Vagina (tissue), 2 donors: ENCODE measurements at places on chromosomes 16 and 17.

GRCh38 chr17:42155614-42156045 lies 841 bp upstream of the RAB5C start:
- DNase-seq = no peak

DNA sequence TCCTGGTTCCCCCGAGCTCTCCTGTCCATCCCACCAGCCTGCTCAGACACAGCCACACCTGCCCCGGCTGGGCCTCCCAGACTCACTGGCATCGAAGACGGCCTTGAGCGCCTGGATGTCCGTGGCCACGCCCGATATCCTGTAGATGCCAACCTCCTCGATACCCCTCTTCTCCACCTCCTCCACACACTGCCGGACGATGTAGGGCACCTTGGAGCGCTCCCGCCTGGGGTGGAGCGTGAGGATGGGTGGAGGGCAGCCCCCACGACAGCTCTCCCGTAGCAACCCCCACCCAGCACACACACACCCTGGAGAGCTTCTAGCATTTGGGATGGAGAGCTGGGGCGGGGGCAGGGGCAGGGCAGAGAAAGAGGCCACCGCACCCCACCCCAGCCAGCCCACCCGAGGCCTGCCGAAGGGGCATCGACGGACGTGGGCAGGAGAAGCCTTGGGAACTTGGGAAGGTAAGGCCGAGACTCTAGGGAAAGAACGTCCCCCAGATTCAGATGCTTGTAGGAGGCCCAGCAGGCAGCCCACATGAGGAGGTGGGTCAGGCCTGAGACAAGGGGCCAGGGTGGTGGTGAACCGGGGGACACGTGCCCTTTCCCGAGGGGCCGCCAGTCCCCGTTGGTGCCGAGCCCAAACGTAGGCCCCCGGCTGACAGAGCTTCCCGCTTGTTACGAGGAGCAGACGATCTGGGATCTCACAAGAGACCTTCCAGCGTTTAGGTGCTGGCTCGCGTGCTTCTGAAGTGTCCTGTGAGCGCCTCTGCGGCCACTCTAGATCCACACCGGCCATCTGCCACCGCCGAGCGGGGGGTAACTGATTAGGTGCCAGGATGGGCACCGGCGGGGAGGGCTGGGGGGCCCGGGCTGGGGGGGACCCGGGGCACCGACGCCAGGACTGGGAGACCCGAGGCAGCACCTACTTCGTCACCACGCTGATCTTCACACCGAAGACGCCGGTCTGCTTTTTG lies 15.1 kb downstream of the TIMM22 start:
- no peak for DNase-seq

DNA sequence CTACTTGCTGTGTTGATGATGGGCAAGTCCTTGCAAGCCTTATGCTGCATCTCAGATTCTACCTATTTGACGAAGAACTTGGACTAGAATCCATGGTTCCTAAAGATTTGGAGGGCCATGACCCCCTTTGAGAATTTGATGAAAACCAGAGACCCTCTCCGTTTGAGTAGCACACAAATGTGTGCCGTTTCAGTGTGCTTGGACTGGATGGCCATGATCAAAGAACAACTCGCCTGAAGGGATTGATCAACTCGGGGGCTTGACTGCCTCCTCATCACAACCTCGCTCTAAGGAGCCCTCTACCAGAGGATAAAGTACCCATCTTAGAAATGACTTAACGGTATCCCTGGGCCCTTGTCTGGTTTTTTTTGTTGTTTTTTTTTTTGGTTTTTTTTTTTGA lies 2.8 kb upstream of the ANKFY1 start:
- DNase-seq = no peak

GRCh38 chr16:83847371-83848225 lies 39.8 kb downstream of the HSBP1 start:
- DNase-seq = no peak

DNA sequence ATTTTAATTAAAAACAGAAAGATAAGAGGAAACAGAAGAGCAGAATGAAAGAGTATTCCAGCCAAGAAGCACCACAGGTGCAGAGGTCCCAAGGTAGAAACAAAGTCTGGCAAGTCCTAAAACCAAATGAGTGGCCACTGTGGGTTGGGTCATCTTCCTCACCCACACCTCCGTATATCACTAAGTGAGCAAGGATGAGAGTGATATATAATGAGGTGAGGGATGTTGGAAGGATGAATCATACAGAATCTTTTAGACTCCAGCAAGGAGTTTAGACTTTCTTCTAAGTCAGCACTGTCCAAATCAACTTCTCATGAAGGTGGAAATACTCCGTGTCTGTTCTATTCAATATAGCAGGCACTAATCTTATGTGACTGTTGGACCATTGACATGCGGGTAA lies 70.8 kb downstream of the SHISA9 start:
- no peak for DNase-seq

GRCh38 chr16:27080895-27081294 lies 14.2 kb downstream of the C16orf82 start:
- DNase-seq = no peak

GRCh38 chr16:3846595-3847091 lies 33.9 kb downstream of the CREBBP start:
- DNase-seq = no peak

- DNase-seq = no peak
These were observed 136.4 kb upstream of the TMEM97 start for GRCh38 chr17:28182559-28182958.

DNA sequence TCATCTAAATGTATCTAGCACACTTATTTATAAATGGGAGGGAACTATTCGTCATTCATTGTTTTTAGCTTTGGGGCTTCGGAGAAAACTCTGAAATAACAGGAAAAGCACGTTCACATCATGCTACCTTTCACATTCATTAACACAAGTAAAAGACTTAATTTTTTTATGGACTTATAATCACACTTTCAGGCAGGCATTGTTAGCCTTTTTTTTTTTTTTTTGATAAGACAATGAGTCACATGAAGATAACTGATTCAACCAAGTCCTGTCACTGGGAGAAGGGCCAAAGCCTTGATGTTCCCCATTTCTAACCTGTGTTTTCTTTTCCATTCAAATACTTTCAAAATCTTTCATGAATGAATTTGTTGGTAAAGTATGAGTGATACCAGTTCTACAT lies 631.3 kb upstream of the CA10 start:
- no peak for DNase-seq

DNA sequence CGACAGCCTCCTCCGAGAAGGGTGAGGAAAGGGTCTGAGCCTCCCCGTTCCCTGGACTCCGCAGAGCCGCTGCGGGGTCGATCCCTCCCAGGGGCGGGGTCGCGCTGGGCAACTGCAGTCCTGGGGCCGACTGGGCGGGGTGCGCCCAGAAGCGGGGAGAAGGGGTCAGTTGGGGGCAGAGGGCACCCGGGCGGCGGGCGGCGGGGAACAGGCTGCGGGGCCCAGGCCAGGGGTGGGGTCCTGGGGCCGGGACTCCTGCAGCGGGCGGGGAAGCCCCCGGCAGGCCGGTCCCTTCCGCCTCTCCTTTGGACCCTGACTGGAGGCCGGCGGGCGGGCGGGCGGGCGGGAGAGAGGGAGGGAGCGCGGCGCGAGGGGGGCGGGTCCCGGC lies 352 bp downstream of the GGNBP2 start:
- no peak for DNase-seq

DNA sequence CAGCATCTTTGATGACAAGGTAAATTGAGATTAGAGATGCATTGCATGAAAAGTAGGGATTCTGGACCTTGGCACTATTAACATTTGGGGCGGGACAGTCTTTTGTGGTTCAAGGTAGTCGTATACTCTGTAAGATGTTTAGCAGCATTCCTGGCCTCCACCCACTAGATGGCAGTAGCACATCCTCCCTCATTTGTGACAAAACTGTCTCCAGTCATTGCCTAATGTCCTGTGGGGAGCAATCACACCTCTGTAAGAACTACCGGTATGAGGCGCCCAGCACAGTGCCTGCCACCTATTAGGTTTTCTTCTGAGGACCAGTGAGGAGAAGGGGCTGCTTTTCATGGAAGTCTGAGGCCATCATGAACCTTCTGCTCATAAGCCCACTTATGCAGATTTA lies 180.8 kb downstream of the RBFOX1 start:
- DNase-seq = no peak

GRCh38 chr17:35166526-35166925 lies 18.9 kb downstream of the UNC45B start:
- no peak for DNase-seq

DNA sequence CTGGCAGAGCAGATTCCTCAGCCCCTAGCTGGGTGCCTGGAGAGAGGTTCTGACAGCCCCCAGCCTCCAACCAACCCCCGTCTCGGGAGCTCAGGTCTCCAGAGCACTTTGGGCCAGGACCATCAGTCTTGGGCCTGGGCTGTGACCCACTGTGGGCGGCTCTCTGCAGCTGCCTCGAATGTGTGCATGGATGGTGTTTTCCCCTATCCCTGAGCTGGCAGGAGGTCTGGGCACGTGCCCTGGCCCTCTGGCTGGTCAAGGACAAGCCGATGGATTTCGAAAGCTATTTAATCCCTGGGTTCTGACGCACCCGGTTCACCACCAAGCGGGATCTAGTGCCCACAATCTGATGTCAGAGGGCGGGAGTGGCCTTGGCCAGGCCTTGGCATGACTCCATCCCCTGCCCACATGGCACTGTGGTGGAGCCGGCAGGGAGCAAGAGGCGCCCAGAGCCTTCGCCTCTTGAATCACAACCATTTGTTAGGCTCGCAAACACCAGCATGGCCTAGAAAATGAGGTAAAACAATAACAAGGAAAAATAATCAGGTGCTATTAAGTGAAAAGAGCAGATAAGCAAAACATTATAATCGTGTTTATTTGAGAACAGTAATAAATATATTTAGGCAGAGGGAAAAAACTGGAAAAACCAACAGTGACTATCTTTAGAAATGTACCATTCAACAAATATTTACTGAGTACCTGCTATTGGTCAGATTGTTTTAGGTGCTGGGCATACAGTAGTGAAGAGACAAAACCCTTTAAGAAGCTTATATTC lies 69.3 kb upstream of the TOB1 start:
- no peak for DNase-seq

DNA sequence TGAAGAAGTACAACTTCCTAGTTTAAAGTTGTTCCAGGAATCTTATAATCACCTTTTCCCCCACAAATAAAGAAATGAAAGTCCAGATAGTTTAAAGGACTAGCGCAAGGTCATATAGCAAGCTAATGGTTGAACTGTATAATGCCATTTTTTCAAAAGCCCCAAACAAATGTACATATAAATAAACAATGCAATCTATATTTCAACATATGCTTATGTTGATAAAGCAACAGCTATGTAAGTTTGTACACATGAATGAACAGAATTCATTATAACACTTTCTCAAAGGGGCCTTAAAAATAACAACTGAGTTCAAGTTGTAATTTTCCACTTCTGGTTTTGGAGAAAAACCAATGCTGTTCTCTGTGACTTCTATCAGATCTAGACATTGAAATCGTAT lies 1628.6 kb downstream of the CDH8 start:
- no peak for DNase-seq

- DNase-seq = no peak
These were observed 2.6 kb downstream of the FN3KRP start for GRCh38 chr17:82718986-82719685.
